ENCODE measurements at places on chromosomes 2 and 18.

GRCh38 chr18:25518716-25519053 lies 166.7 kb upstream of the ZNF521 start:
- DNase-seq, result peak; percentile 84

- DNase-seq, result no peak
Observed at GRCh38 chr2:48855142-48855541, 99.6 kb upstream of the LHCGR start.

DNA sequence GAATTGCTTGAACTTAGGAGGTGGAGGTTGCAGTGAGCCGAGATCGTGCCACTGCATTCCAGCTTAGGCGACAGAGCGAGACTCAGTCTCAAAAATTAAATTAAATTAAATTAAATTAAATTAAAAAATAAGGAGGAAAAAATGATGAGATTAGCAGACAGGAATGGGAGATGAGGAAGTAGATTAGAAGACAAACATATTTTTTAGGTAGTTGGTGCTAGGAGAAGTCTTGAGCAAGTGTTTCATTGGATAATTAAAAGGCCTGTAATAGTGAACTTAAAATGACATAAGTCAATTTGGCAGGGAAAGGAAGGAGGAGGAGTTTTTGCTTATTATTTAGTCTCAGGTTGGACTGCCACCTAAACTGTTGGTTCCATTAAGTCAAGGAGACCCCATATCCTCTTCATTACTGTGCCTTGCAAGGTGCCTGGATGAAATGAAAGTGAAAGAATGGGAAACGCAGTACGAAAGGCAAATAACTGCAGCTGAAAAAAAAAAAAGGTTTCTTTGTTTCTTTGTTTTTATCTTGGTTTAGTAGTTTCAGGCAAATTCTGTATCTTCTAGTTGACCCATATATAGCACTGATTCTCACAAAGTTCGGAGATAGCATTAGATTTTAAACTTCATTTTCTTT lies 162.0 kb downstream of the SLC8A1 start:
- peak; percentile 35 for DNase-seq

DNA sequence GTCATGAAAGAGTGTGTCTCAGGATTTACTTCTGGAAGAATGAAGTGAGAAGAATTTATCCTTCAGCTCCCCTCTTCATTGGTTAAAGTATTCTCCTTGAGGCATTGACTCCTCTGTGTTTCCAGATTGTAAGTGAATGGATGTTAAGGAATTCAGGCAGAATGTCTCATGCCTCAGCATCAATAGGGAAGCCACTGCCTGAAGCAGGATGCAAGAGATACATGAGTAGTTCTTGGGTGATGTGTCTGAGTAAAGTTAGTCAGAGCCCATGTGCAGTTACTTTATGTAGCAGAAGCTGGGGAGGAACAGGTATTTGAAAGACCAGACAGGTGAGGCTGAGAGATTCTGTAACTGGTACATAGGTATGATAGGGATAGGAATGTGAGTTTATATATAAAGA lies 34.0 kb upstream of the TMEFF2 start:
- DNase-seq, result no peak

GRCh38 chr2:95079199-95079683 lies 42.4 kb downstream of the MRPS5 start:
- DNase-seq, result no peak

- no peak for DNase-seq
Observed at GRCh38 chr2:231633241-231633976, 40.7 kb downstream of the TEX44 start.

All from OCI-LY7 (cell line).